ENCODE measurements at places on chromosomes 11 and 22. TPM values are rescaled to one million over a fixed set of nuclear protein-coding genes. Genes with fewer than 3 reads are reported as not detected.

The SYT8 gene
- total RNA-seq = 0.26 TPM

The NUP98 gene
- total RNA-seq = 74.2 TPM

The FJX1 gene
- total RNA-seq = 36.0 TPM

The UPK2 gene
- total RNA-seq = 0.39 TPM

The OR51B2 gene
- not detected for total RNA-seq

The KCNJ1 gene
- not detected for total RNA-seq

The SMIM38 gene
- total RNA-seq = not detected

The NAALAD2 gene
- total RNA-seq = not detected

The MMP7 gene
- 22.1 TPM for total RNA-seq

The MYRF gene
- 14.2 TPM for total RNA-seq

The OR5A1 gene
- total RNA-seq = not detected

The OR52I2 gene
- total RNA-seq = not detected

The FGF3 gene
- total RNA-seq = not detected

The DDB1 gene
- 161 TPM for total RNA-seq

The C11orf91 gene
- 1.5 TPM for total RNA-seq

The ANO3 gene
- total RNA-seq = not detected

The OR51B5 gene
- total RNA-seq = 0.13 TPM

The OR8D1 gene
- not detected for total RNA-seq
